NCI-H446 (cell line): ENCODE measurements at places on chromosomes 3 and 15.

DNA sequence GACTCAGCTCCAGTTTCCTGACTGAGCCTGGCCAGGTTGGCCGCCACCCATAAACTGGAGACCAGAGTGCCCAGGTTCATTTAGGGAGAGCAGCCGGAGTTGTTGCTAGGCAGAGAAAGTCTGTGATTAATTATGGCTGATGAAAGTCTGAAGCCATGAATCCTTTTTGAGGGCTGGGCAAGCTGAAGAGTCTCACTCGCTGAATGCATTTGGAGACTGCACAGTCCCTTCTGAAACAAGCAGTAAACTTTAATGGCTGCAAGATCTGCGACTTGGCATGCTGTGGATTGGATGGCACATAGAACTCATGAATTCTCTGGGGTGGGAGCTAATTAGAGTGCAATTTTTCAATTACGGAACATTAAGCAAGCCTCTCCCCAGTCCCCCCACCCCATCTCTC, 282.1 kb downstream of the RPLP1 start:
- no peak for DNase-seq

DNA sequence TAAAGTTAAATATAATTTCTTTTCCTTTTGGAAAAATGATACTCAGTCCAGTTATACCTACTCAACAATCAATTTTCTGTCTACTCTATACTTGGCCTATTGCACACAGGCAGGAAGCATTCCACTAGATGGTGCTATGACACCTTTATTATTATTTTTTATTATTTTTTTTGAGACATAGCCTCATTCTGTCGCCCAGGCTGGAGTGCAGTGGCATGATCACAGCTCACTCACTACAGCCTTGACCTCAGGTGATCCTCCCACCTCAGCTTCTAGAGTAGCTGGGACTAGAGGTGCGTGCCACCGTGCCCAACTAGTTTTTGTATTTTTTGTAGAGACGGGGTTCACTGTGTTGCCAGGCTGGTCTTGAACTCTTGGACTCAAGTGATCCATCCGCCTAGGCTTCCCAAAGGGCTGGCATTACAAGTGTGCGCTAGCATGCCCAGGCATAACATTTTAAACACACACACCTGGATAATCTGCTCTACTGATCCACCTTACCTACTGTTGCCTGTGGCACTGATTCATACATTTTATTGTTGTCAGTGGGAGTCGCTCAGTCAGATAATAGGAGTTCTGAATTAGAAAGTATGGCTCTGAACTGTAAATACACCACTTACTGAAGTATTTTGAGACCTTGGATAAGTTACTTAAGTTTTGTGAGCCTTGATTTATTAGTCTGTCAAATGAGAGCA, 56.2 kb downstream of the EIF3J start:
- no peak for DNase-seq

DNA sequence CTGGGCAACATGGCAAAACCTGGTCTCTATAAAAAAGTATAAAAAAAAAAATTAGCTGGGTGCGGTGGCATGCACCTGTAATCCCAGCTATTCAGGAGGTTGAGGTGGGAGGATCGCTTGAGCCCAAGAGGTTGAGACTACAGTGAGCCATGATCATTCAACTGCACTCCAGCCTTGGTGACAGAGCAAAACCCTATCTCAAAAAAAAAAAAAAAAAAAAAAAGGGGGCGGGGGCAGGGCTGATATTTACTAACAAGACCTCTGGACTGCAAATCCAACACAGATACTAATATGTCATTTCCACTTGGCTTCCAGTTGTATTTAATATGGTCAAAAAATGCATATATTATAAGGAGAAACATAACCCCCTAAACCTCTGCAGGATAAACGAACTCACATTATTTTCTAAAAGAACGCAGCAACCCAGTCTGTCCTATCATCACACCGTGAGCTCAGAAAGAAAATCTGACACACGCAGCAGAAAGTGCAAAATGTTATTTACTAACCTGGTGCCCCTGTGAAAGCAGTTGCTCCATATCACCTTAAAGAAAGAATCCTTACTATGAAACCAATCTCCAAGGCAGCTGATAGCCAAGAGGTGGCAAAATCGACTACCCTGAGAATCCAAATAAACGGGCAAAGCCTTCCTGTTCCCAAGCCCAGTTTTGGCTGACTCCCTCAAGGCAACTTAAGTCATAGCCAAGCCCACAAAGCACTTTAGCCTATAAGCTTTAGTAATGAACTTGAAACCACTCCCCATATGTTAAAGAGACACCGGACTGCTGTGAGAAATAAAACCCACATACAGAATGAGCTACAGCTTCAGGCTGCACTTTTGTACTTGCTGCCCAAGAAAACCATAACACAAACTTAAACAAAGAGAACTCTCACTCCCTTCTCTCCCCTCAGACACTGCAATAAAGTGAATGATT, 39.3 kb downstream of the PLD1 start:
- DNase-seq: peak; percentile 48

GRCh38 chr3:155846119-155846518, 8.1 kb downstream of the SLC33A1 start:
- no peak for DNase-seq

DNA sequence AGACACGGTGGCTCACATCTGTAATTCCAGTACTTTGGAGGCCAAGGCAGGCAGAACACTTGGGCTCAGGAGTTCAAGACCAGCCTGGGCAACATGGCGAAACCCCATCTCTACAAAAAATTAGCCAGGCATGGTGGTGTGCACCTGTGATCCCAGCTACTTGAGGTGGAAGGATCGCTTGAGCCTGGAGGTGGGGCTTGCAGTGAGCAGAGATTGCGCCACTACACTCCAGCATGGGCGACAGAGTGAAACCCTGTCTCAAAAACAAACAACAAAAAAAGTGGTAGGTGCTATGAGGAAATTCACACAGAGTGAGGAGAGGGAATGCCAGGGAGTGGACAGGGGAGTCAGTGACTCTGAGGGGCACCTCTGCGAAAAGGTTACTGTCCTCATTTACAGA, 29.4 kb downstream of the RPN1 start:
- no peak for DNase-seq

GRCh38 chr15:94631608-94632007, 400.2 kb downstream of the MCTP2 start:
- DNase-seq: no peak

- no peak for DNase-seq
These were observed 93.7 kb upstream of the RBMS3 start for GRCh38 chr3:29186982-29187725.

GRCh38 chr3:14096742-14097141, 27.9 kb downstream of the CHCHD4 start:
- no peak for DNase-seq

DNA sequence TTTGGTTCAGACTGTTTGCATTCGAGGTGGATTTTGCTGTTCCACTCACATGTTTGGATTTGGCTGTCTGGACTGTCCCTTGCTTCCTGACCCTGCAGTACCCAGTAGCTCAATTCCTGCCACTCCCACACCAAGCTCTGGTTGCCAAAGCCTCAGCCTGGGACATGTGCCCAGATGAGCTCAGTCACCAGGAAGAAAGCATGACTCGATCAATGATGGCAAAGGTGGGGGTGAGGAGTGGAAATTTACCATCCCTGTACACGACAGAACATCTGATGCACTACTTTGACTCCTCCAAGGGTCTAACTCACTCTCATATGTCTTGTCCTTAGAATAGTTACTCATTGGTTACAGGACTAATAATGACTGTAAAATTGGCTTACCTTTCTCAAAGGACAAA, 45.2 kb downstream of the ZNF385D start:
- peak; percentile 48 for DNase-seq

GRCh38 chr3:38374221-38374620, 27.6 kb downstream of the XYLB start:
- no peak for DNase-seq

- DNase-seq: no peak
These were observed 35.2 kb downstream of the IFT122 start for GRCh38 chr3:129474984-129475804.

GRCh38 chr3:134344560-134344959, 29.7 kb downstream of the AMOTL2 start:
- no peak for DNase-seq

DNA sequence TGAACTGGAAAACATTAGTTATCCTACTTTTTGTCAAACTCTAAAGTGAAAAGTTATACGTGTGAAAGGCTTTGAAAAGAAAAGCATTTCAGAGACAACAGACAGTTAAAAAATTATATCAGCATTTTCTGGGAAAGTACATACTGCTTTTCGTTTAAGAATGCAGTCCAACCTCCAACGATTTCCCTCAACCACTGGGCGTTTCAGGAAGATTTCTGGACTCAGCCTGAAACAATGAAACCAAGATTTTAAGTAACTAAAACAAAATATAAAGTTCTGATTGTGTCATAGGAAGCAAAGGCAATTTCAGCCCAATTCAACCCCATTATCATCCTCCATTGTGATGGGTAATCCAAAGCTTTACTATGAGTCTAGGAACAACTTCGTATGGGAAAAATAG, 110.7 kb downstream of the PLD1 start:
- no peak for DNase-seq

- peak; percentile 60 for DNase-seq
These were observed 97.8 kb downstream of the IGSF11 start for GRCh38 chr3:118936811-118937210.

GRCh38 chr3:150249779-150250470, 158.2 kb upstream of the TSC22D2 start:
- peak; percentile 98 for DNase-seq

DNA sequence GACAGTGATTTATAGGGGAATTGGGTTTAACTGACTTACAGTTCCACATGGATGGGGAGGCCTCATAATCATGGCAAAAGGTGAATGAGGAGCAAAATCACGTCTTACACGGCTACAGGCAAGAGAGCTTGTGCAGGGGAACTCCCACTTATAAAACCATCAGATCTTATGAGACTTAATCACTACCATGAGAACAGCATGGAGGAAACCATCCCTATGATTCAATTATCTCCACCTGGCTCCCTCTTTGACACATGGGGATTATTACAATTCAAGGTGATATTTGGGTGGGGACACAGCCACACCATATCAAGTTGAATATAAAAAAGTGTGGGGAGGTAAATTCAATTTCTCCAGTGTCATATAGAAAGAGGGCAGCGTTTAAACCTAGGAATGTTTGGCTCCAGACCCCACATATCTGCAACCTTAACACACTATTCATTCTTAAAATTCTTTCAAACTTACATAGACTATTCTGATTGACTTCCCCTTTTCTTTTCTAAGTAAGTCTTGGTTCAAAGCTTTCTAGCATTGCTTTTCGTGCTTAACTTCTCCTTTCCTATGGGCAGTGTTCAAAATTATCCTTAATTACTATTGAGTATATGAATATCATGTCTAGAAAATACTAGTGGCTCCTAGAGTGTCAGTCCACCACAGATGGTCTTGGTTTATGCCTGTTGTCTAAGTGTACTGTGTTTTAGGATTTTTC, 446.7 kb upstream of the GBE1 start:
- no peak for DNase-seq

- DNase-seq: no peak
These were observed 36.2 kb downstream of the SEMA5B start for GRCh38 chr3:122991236-122991985.

- no peak for DNase-seq
These were observed 48.0 kb downstream of the SSUH2 start for GRCh38 chr3:8596321-8597218.

- DNase-seq: no peak
These were observed 1046.0 kb upstream of the NR2F2 start for GRCh38 chr15:95284492-95284891.

- DNase-seq: no peak
These were observed 3.3 kb downstream of the PKM start for GRCh38 chr15:72227720-72228119.

- DNase-seq: no peak
These were observed 526.4 kb downstream of the SOX2 start for GRCh38 chr3:182238126-182238525.

DNA sequence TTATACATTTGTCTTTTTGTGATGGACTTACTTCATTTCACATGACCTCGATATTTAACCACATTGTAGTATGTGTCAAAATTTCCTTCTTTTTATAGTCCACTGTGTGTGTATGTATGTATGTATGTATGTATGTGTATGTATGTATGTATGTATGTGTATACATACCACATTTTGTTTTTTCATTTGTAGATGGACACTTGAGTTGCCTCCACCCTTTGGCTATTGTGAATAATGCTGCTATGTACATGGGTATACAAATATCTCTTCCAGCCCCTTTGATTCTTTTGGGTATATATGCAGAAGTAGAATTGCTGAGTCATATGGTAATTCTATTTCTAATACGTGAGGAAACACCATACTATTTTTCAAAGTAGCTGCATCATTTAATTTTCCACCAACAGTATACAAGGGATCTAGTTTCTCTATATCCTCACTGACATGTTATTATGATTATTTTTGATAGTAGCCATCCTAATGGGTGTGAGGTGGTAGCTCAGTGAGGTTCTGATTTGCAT, 228.2 kb downstream of the OPA1 start:
- DNase-seq: no peak

GRCh38 chr3:100265016-100265415, 4.2 kb downstream of the TBC1D23 start:
- DNase-seq: no peak

DNA sequence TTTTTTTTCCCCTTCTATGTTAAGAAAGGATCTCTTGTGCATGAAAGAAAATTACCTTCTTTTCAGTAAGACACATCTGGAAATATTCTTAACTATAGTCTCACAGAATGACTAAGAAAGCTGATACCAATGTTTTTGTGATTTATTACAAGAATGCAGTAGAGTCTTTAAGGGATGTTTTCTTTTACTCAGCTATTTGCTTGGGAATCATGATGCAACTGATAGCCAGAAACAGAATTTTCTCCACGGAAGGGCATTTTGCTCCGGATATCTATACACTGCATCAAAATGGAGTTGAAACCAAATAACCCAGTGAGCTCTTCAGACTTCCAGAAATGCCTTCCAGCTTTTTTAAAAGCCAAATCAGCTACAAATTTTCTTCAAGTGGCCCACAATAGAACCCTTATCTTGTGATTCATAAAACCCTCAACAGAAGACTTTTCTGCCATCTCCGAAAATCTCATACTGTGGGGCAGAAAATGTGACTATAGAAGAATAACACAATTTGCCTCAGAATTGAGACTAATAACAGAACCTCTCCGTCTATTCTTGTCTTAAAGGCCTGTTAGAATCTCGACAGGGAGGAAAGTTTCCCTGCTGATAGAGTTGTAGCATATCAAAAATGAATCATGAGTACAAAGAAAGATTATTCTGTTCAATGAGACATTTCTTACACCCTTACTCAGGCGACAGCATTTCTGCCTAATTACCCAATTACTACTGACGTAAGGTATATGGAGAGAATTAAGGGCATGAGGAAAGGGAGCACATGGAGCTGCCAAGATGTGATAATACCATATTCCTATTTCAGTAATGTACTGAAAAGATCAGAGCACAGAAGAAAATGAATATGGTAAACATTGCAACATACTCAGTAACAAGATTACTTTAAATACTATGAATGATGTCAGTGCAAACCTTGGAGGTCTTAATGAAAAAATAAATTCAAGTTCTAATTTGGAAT, 900.1 kb downstream of the ROBO1 start:
- DNase-seq: no peak

GRCh38 chr3:171892457-171892856, 49.3 kb downstream of the TMEM212 start:
- DNase-seq: no peak

GRCh38 chr3:99128235-99128634, 226.7 kb upstream of the DCBLD2 start:
- no peak for DNase-seq
